ENCODE measurements at places on chromosomes 2 and 18.

- DNase-seq, result no peak
Observed at GRCh38 chr18:9296233-9297006, 38.2 kb upstream of the TWSG1 start.

- no peak for DNase-seq
Observed at GRCh38 chr2:108383146-108383830, 5.5 kb downstream of the SULT1C4 start.

GRCh38 chr2:6288791-6289190 lies 576.9 kb downstream of the CMPK2 start:
- DNase-seq, result no peak

DNA sequence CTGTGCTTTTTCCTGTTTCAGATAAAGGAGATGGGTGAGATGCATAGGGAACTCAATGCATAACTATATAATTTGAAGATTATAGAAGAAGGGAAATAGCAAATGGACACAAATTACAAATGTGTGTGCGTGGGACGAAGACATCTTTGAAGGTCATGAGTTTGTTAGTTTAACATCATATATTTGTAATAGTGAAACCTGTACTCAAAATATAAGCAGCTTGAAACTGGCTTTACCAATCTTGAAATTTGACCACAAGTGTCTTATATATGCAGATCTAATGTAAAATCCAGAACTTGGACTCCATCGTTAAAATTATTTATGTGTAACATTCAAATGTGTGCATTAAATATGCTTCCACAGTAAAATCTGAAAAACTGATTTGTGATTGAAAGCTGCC lies 16.4 kb upstream of the MSH2 start:
- DNase-seq, result no peak

DNA sequence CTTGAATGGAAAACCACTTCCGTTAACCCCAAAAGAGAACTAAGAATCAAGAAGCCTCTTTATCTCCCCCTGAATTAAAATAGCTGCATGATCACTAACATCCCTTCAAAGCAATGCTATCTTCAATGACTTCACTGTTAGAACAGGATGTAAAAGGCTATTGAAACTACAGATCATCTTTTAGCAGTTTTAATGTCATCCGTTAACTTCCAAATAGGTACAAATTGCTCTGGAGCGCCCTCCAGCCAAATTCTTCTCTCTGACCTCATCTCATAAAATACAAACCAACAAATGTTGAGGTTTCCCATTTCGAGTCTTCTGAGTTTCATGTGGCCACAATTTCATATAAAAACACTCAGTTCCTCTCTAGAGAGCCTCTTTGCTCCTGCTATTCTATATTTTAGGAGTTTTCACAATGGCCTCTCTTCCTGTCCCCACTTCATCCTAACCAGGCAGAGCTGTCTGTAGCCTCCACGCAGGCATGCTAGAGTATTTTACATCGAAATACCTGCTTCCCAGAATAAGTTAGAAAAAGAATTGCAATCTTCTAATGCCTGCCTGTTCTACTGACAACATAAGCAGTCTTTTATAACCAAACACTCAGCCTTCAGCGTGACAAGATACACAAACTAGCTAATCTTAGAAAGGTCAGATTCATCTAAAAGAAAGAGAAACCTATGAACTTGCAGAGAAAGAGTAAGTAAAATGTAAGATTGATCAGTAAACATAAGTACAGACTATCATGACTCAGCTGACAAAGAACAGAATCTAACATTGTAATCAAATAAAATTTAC lies 37.9 kb downstream of the B4GALT6 start:
- no peak for DNase-seq

- DNase-seq, result no peak
Observed at GRCh38 chr2:171813126-171813525, 80.9 kb downstream of the SLC25A12 start.

DNA sequence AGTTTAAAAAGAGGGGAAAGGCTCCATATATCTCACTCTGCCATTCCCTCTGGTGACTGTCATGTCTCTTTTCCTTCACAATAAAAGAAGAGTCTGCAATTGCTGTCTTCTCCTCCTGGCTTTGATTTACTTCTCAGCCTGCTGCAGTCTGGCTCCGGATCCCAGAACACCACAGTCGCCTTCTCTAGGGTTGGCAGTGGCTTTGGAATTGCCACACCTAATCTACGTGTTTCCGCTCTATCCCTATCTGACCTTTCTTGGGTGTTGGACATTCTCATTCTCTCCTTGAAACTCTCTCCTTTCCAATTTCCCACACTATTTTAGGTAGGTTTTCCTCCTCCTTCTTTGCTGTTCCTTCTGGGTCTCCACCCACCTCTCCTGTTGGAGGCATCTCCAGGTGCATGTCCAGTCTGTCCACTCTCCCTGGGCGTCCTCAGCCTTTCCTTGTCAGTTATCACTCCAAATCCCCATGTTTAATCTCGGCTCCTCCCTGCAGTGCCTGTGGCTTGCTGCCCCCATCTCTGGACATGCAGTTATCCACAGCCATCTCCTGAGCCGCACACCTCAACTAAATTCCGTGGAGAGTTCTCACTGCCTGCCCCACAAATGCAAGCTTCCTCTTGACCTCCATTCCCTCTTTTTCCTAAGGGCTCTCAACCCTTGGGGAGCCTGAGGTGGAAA lies 112.8 kb downstream of the KCTD1 start:
- no peak for DNase-seq

- no peak for DNase-seq
Observed at GRCh38 chr2:238510911-238511613, 84.3 kb downstream of the ASB1 start.

DNA sequence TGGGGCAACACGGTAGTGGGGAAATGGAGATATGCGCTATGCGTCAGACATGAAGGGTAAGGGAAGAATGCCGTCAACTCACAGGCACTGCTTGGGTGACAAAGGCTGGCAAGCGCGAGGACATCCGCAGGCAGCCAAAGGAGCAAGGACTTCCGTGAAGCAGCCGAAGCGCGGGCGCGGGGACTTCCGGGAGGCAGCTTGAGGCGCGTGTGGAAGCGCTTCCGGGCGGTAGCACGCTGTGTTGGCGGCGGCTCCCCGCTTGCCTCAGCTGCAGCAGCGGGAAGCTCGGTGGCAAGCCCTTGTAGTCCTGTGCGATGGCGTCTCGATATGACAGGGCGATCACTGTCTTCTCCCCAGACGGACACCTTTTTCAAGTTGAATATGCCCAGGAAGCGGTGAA lies at the start of gene PSMA8:
Gene PSMA8, plus strand, starts transcription at position 218 of the 400 bp plus-strand sequence. Its CDS starts 97 bp downstream, at position 315.
- DNase-seq, result peak; percentile 37

DNA sequence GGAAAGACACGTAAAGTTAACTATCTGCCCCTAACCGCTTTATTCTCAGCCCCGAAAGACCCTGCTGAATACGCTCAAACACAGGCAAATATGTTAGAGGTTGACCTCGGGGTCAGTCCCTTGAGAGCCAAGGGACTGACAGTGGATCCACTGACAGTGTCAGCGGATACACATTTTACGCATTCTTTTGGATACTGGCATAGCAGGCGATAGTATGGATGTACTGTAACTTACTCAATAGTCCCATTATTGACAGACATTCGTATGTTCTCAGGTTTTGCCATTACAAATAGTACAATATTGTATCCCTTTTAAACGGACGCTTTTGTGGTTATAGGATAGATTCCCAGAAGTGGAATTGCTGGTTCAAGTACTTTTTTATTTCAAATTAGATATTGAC lies 13.4 kb downstream of the ATP6V1B1 start:
- no peak for DNase-seq

GRCh38 chr2:102434655-102435381 lies 11.9 kb downstream of the IL18RAP start:
- DNase-seq, result no peak

DNA sequence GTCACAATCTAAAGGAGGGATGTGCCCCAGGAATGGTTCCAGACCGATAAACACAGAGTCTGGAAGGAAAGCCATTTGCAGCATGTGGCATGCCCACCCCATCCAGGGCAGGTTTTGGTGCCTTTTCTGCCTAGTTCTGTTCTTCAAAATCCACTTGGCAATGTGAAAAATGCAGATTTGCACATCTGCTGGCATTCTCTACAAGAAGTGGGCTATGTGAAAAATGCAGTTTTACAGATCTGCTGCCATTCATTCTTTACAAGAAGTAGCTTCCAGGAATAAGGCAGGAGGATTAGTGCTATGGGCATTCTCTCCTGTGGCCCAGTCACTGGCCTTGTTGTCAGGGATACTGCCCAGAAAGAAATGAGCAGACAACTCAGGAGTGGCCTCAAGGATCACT lies 68.1 kb downstream of the C1D start:
- no peak for DNase-seq

- no peak for DNase-seq
Observed at GRCh38 chr2:202122980-202123720, 50.1 kb downstream of the KIAA2012 start.

- DNase-seq, result no peak
Observed at GRCh38 chr2:123164216-123164615, 860.9 kb upstream of the CNTNAP5 start.

GRCh38 chr2:113901943-113902342 lies 12.1 kb downstream of the ACTR3 start:
- no peak for DNase-seq

- no peak for DNase-seq
Observed at GRCh38 chr18:2891526-2892431, 45.0 kb downstream of the EMILIN2 start.

GRCh38 chr18:13661779-13662256 lies 64.5 kb downstream of the FAM210A start:
- no peak for DNase-seq

DNA sequence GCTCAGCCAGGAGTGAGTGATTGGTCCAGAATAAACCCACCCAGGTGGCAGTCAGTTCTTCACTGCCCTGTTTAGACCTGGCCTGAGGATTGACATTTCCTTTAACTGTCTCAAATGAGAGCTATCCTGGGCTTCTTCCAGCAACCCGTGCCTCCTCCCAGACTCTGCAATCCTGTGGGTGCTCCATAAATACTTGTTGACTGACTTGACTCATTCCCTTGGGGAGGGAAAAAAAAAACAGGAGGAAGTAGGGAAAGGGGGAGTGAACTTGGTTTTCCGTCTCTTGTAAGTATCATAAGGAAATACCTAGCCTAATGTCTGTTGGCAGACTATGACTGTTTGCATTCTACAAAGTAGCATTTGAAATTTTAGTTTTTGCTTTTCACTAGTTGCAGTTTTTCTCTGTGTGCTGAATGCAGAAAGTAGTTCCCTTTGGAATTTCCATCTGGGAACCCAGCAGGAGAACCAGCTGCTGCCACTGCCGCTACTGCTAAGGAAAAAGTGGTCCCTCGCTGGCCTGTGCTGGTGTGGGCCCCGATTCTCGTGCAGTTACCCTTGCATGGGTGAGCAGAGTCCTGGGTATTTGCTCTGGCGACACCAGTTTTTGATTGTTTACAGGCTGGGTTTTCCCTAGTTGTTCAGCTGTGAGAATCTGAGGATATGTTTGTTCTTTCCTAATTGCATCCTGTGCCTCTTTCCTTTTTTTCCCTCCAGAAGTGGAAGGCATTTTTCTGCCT lies 78.8 kb downstream of the TGOLN2 start:
- no peak for DNase-seq

DNA sequence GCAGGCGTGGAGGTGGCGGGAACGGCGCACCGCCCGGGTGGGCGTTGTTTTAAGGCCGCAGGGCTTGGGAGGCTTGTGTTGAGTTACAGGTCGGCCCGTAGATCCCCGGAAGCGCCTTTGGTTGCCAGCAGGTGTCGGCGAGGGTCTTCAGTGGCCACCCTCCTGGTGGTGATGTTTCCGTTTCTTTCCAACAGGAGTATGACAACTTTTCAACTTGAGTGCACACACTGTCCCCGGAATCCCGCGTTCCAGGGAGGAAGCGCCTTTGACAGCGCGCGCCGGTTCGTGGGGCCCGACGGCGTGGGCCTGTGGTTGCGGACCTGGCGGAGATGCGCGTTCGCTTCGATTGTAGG lies 1.0 kb upstream of the HDAC4 start:
- peak; percentile 51 for DNase-seq

Measured in stimulated activated CD4-positive, alpha-beta T cell treated with anti-CD3 and anti-CD28 coated beads, Interleukin-12 subunit alpha, Interleukin-12 subunit beta, amount 100 ng/mL, for 4 hours (primary cell).